Caki2 (cell line): ENCODE measurements at places on chromosomes 4 and X. TPM values are rescaled to one million over a fixed set of nuclear protein-coding genes. Genes with fewer than 3 reads are reported as not detected.

DNA sequence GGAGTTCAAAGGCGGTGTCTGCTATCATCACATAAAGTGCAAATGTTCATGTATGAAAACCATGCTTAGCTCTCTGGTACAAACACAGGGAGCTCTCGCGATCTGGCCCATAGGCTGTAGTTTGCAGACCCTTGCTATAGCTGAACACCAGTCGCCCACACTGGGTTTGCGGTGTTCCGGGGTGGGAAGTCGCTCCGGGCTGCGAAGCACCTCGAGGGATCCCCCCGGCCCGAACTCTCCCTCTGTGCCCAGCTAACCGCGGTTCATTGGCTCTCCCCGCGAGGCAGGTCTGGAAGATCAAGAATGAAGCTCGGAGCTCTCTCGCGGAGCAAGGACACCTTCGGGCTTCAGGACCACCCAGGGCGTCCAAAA, 341 bp upstream of the PRPS2 start:
- DNase-seq = no peak

DNA sequence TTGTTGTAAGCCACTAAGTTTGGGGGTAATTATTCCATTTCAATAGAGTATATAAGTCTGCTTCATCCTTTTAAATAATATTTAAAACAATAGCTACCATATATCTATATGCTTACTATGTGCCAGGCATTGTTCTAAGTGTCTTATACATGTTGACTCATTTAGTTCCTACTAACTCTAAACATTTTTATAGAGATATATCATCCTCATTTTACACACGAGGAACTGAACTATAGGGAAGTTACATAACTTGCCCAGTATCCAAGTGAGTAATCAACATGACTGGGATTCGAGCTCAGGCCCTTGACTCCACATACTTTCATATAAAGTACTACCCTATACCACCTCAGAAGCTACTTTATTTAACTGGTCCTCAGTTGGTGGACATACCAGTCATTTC, 175.3 kb upstream of the RAI2 start:
- DNase-seq = no peak

- DNase-seq = no peak
Observed at GRCh38 chr4:111556851-111557250, 588.4 kb upstream of the FAM241A start.

DNA sequence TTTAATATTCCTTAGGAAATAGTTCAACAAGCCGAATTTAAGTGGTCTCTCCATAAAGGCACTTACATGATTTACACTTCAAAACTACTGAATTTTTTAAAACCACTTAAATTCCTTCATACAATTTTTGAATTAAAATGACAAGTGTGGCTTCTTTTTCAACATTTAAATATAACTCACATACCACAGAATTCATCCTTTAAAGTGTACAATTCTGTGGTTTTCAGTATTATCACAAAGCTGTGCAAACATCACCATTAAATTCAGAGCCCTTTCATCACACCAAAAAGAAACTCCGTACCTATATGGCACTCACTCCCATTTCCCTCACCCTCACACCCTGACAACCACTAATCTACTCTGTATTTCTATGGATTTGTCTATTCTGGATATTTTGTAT, 200.9 kb upstream of the MAB21L2 start:
- no peak for DNase-seq

DNA sequence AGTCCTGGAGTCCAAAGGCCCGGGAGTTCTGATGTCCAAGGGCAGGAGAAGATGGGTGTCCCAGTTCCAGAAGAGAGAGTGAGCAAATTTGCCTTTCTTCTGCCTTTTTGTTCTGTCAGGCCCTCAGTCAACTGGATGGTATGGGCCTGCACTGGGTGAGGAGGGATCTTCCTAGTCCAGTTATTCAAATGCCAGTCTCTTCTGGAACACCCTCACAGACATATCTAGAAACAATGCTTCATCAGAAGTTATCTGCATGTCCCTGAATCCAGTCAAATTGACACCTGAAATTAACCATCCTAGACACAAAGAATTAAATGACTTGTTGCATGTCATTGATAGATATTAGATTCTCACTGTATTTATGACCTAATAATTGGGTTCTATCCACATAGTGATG, 48.5 kb upstream of the TSPAN5 start:
- DNase-seq = no peak

GAGE12J gene
- not detected in 2 replicates for total RNA-seq
